Stimulated activated CD4-positive, alpha-beta T cell treated with anti-CD3 and anti-CD28 coated beads, Interleukin-12 subunit alpha, Interleukin-12 subunit beta, amount 100 ng/mL, for 48 hours (primary cell): ENCODE measurements at places on chromosomes 11 and 22.

DNA sequence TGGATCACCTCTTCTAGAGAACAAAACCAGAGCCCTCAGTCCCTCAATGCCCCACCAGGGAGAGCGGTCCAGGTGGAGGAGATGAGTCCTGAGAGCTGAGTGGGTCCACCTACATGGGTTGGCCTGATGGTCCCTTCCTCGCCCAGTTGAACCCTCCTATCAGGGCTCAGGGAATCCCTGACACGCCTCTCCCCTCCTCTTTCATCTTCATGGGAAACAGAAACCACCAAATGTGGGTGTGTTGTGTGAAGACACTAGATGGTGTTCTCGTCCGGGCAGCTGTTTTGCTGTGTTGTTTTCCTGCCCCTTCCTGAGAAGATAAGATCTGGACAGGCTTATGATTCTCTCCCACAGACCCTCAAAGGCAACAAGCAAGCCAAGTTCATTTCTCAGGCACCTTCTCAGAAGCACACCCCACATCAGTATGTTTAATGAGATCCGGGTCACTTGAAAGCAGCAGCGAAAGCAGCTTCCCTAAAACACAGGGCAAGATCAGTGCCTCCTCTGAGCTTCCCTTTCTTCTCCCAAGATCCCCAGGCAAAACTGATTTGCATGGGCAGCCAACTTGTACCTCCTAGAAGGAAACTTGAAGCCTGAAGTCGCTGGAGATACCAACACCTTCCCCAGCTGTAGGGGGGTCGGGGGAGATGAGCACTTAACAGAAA lies 35.3 kb upstream of the POU2AF1 start:
- no peak for DNase-seq

DNA sequence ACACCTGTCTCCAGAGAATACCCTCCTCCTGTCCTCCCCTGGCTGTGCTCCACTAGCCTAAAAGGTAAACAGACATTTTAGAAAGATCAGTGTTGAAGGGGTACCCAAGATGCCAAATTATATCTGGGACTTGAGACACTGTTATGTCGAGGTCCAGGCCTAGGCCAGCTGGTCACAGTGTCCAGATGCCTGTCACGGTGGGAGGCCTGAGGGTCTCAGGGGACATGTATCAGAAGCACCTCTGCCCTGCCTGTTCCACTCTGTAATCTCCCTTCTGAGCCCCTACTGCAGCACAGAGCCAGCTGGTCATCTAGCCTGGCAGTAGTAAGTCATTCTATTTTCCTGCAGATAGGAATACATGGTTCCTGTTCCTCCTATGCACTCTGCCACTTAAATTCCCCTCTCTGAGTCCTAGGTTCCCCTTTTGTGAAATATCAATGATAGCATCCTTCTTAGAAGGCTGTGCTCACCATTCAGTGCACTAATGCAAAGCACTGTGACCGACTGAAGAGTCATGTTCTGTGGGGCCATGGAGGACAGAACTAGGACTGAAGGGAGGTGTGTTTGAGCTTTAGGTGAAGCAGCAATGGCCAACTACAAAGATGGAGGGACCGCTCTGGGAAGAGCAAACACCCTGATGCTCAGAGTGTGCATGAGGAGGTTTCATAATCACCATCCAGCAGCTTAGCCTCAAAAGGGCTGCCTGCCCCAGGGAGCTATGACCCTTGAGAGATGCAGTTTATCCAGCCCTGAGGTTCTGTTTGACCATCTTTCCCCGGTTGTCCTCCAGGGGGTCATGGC lies 44.8 kb upstream of the TUB start:
- DNase-seq: no peak

- no peak for DNase-seq
Observed at GRCh38 chr11:112776834-112777233, 184.4 kb upstream of the NCAM1 start.

DNA sequence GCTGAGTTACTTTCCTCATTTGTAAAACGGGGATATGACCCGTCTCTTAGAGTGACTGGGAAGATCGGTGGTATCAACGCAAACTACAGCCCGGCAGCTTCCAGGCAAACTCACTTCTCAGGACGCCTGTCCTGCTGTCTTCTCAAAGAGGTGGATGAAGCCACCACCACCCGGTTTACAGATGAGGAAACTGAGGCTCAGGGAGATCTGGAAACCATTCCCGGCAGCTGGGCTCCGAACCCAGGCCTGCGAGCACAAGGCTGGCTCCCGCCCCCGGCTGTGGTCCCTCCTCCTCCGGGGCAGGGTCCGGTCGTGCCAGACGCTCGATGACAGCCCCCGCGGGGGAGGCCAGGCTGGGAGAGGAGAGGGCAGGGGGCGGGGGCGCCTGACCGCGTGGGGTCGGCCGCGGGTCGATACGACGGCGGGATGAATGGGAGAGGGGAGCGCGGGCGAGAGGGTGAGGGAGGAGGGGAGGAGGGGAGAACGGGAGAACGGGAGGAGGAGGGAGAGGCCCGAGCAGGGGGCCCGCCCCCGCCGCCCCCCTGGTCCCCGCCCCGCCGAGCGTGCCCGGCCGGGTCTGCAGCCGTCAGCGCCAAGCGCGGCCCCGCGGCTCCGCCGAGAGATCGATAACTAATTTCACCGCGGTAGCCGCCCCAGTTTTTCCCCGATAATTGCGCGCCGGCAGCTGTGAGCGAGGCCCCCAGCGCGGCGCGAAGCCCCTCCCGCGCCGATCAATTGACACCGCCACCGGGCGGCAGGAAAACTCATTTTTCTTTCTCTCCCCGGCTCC lies 14.0 kb downstream of the IGLL1 start:
- no peak for DNase-seq

DNA sequence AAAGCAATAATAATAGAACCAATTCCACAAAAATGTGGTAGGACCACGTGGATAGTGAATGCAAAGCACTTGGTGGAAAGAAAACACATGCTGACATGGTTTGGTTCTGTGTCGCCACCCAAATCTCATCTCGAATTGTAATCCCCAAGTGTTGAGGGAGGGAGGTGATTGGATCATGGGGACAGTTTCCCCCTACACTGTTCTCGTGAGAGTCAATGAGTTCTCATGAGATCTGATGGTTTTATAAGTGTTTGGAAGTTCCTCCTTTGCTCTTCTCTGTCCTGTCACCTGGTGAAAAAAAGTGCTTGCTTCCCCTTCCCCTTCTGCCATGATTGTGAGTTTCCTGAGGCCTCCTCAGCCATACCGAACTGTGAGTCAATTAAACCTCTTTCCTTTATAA lies 421.9 kb upstream of the CADM1 start:
- DNase-seq: no peak

DNA sequence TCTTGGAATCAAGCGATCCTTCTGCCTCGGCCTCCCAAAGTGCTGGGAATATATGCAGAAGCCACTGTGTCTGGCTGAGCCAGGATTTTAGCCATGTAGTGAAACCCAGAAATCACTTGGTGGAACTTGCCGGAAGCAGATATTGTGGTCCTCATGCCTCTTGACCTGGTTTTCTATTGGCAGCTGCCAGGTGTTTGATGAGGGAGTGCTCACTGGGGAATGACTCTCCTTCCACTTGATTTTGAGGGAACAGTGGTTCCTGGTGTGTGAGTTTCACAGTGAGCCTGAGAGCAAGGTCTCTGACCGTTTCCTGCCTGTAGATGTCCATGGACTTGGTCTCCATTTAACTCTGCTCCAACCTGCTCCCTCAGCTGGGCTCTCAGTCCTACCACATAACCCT lies 34.7 kb upstream of the ELF5 start:
- no peak for DNase-seq

DNA sequence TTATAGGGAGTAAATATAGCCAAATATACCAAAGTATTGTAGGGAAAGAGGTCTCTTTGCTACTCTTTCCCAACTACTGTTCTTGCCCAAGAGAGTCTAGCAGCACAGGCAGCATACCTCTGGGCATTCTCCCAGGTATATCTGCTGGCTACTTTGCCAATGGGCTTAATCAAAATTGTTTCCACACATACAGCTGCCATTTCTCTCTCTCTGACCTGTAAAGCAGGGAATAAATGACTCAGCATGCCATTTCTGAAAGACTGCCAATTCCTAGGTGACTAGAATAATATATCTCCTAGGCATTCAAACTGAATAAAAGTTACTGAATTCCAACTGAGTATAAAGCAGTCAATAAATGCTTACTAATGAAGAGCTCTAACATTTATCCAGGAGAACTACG lies 44.6 kb downstream of the RDX start:
- DNase-seq: no peak

DNA sequence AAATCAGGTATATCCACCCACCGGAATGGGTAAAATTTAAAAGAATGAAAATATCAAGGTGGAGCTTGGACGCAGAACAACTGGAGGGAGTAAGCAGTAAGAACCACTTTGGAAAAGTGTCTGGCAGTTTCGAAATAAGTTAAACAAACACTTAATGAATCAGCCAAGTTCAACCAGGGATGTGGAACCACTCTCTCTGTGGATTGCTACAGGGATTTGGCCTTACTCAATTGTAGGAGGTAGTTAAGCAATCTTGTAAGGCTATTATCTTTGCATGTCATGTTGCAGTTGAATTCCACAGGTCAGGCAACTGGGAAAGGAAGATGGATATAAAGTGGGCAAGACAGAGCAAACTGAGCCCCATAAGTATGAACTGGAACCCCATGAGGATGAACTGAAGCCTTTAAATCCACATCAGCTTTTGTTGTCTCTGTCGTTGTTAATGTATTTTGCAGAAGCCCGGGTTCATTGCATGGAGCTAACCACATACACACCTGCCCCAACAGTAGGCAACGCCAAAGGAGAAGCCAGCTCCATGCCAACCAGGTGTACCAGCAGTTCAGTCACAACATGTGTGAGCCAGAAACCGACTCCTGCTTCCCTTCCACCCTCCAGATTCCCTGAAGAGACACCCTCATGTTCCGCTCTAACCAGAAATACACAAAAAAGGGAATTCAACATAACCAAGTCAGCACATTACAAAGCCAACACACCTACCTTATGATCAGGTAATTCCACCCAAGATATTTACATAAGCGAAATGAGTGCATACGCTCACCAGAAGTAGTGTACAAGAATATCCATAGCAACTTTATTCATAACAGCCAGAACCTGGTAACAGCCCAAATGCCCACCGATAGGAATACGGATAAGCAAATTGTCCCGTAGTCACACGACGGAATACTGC lies 8.0 kb upstream of the SLC43A3 start:
- no peak for DNase-seq

GRCh38 chr11:93869830-93870229 lies 19.4 kb upstream of the VSTM5 start:
- DNase-seq: no peak

GRCh38 chr22:34814260-34815025 lies 251.5 kb upstream of the ISX start:
- no peak for DNase-seq

GRCh38 chr11:37817727-37818270 lies 1219.8 kb upstream of the RAG2 start:
- no peak for DNase-seq

DNA sequence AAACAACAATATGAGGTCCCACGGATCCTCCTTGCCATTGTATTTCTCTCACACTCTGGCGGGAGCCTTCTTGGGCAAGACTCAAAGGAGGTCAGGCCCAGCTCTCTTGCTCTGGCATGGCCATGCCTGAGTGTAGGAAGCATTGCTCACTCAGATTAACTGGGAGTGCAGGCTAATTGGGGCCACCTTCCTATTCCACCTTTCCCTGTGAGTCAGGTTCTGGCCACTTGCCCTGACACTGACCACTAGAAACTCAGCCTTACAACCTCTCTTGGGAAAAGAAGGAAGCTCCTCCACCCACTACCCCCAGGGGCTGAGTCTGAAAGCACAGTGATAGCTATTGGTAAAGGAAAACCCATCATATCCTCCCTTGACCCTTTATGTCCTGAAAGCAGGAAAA lies 121.8 kb upstream of the NTM start:
- no peak for DNase-seq

GRCh38 chr11:69538854-69539253 lies 57.4 kb downstream of the LINC01488 start:
- DNase-seq: no peak

DNA sequence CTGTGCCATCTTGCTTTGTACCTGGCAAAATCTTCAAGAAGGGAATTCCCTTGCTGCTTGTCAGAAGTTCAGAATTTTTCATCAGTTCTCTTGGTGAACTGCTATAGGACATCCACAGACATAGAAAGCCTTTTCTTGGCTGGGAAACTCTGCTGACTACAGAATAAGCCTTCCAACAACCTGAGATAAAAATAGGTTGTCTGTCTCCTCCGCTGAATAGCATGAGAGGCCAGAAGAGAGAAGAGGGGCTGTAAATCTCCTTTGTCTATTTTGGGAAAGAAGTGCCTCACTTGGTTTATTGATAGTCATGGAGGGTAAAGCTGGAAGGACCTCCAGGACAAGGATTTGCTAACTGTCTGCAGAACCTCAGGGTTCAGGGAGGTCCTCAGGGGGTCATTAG lies 48.2 kb downstream of the C11orf91 start:
- no peak for DNase-seq

DNA sequence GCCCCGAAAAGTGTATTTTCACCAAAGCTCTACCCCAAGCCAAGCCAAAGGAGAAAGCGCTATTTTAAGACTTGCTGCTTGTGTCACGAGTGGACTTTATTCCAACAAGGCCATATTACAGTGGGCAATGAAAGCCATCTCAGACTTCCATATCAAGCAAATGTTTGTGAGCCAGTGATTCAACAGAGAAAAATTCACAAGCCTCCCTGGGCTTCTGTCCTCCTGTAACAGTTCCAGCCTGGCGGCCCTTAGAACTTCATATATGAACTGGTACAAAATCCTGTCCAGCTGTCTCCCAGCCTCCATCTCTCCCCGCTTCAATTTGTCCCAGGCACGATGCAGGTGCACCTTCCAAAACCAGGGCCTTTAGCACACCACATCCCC lies 11.2 kb downstream of the LARGE1 start:
- no peak for DNase-seq

DNA sequence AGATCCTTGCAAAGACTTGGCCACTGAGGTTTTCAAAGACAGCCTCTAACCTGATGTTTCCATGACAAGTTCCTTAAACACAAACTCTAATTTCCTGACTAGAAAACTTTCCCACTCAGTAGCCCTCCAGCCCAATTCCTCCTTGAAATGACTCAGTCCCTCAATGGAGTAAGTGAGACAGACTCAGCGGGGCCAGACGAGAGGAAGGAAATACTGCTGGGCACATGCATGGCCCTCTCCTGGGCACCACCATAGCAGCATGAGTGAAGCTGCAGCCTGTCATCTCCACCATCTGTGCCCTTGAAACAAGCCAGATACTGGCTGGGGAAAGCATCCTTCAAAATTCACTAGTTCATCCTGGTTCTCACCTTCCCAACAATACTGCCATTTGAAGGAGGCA lies 76.2 kb upstream of the GDPD4 start:
- DNase-seq: no peak

DNA sequence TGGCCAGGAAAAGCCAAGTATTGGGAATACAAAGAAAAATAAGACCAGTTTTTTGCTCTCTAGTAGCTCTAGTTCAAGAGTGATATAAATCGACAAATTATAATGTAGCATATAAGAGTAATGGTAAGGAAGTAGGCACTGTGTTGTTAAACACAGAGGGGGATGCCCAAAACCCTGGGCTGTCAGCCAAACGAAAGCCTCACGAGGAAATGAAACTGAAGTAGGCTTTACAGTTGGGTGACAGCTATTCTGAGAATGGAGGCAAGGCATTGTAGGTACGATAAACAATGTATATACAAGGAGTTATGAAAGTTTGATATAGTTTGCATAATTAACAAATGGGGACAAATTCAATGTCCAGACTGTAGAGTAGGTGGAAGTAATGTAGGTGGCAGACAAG lies 176.4 kb downstream of the FAM181B start:
- DNase-seq: no peak

- no peak for DNase-seq
Observed at GRCh38 chr11:34651551-34651950, 30.7 kb downstream of the EHF start.

GRCh38 chr11:122788781-122789535 lies 49.3 kb upstream of the CRTAM start:
- DNase-seq: no peak

- no peak for DNase-seq
Observed at GRCh38 chr11:122046438-122046837, 69.6 kb downstream of the BLID start.
